ENCODE measurements at places on chromosomes 2 and 18. TPM values are rescaled to one million over a fixed set of nuclear protein-coding genes. Genes with fewer than 3 reads are reported as not detected.

The RFTN2 gene
- 5.9 TPM for total RNA-seq

The HOXD3 gene
- 18.0 TPM for total RNA-seq

The PLGLB2 gene
- 1.5 TPM for total RNA-seq

The ANAPC1 gene
- total RNA-seq: 83.5 TPM

The SERPINB3 gene
- total RNA-seq: not detected

The SIX3 gene
- not detected for total RNA-seq

The POTEC gene
- not detected for total RNA-seq

The TCF4 gene
- 552 TPM for total RNA-seq

The MARCO gene
- not detected for total RNA-seq

The BCS1L gene
- total RNA-seq: 27.4 TPM

The PRKAG3 gene
- total RNA-seq: not detected

The TNFRSF11A gene
- total RNA-seq: 11.9 TPM

The LCLAT1 gene
- 27.4 TPM for total RNA-seq

The GDF7 gene
- total RNA-seq: 11.8 TPM

The SLC14A1 gene
- not detected for total RNA-seq

The SOX11 gene
- total RNA-seq: not detected

The ADNP2 gene
- 27.9 TPM for total RNA-seq

The VIT gene
- 1.3 TPM for total RNA-seq

The TMBIM1 gene
- total RNA-seq: 142 TPM

The SCN3A gene
- total RNA-seq: not detected

The NOL4 gene
- total RNA-seq: 0.29 TPM

The BOLL gene
- total RNA-seq: not detected

The CCDC141 gene
- total RNA-seq: 0.10 TPM

The CCT4 gene
- total RNA-seq: 191 TPM

The KCNS3 gene
- total RNA-seq: 0.65 TPM

The GALNT1 gene
- total RNA-seq: 239 TPM

The RNPEPL1 gene
- total RNA-seq: 27.5 TPM

The ACADL gene
- total RNA-seq: not detected

The EML6 gene
- 0.65 TPM for total RNA-seq

The CREG2 gene
- 8.6 TPM for total RNA-seq

The DOK6 gene
- total RNA-seq: under 0.01 TPM

The CYP1B1 gene
- 1.6 TPM for total RNA-seq

The RPRM gene
- not detected for total RNA-seq

The ST6GAL2 gene
- total RNA-seq: 0.57 TPM

The VRK2 gene
- total RNA-seq: 44.1 TPM

The SERPINE2 gene
- total RNA-seq: 2.0 TPM

The KATNAL2 gene
- total RNA-seq: 0.98 TPM

The ETAA1 gene
- total RNA-seq: 22.4 TPM

All from vein endothelial cell (primary cell).